Activated CD8-positive, alpha-beta memory T cell treated with anti-CD3 and anti-CD28 coated beads for 48 hours (primary cell): ENCODE measurements at places on chromosomes 1 and 21.

GRCh38 chr1:91777196-91777595 lies 108.8 kb downstream of the TGFBR3 start:
- no peak for DNase-seq

- no peak for DNase-seq
Measured at GRCh38 chr1:111666828-111667227, 47.2 kb downstream of the RAP1A start.

- no peak for DNase-seq
Measured at GRCh38 chr1:234844479-234845031, 234.6 kb upstream of the IRF2BP2 start.

- no peak for DNase-seq
Measured at GRCh38 chr21:23811805-23812204, 1795.5 kb downstream of the MRPL39 start.

DNA sequence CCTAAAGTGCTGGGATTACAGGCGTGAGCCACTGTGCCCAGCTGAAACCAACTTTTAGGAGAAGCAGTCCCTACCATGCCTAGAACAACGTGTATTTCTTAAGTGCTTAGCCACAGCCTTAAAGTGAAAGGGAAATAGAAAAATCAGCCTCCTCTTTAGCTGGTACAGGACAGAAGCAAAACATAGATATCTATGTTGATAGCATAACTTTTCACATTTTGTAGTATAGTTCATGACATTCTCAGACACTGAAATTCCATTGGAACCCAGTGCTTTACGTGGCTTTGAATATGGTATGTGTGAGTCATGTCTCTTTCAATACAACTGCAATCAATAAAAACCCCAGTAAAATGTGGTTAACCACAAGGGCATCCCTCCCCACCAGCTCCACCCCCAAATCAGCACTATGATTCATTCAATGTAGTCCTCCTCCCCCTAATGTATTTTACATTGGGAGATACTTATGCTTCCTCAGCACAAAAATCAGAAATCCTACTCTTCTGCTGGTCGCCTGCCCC lies 32.1 kb downstream of the TGFB2 start:
- DNase-seq = peak; percentile 42

GRCh38 chr1:160007577-160008200 lies 24.1 kb downstream of the PIGM start:
- DNase-seq = no peak

GRCh38 chr1:74470251-74470650 lies 42.2 kb downstream of the LRRC53 start:
- no peak for DNase-seq

GRCh38 chr1:112504001-112504660 lies 4.6 kb upstream of the WNT2B start:
- DNase-seq = no peak

GRCh38 chr1:65163201-65163805 lies 15.3 kb downstream of the AK4 start:
- no peak for DNase-seq

GRCh38 chr1:149967041-149967440 lies 30.4 kb upstream of the MTMR11 start:
- DNase-seq = no peak

DNA sequence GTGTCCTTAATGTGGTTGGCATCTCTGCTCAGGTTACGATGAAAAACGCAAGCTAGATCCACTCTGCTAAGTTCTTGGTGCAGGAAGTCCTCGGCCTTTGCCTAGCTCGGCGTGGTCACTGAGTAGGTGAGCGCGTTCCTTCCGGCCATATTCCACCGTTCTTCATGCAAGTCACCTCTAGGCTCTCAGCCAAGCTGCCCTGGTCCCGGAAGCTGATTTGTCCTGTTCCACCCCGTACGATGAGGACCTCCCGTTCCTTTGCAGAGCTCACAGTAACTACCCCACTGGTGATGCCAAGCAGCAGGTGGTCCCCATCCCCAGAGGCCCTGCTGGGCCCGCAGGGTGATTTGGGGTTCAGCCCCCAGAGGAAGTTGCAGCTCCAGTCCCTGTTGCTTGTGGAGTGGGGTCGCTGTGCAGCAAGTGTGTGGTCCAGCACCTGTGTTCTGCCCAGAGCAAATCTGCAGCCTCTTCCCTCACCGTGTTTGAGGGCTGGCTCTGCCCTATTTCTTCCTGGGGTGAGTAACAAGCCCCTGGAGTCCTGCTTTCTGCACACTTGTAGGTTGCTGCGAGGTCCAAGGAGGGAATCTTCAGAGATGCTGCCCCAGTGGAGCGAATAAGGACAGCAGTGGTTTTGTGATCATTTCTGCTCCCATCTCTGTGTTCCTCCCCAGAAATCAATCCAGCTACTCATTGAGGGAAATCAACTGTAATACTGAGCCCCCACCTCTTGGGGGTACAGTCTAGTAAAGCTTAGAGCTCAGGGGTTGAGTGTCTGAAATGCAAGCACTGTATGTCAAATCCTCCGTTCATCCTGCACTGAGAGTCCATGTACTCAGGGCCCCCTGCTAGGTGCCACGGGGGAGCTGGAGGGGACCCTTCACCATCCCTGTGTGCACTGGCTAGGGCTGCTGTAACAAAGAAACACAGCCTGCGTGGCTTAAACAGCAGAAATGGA lies 2.3 kb downstream of the UMODL1 start:
- DNase-seq = no peak

GRCh38 chr1:206706806-206707366 lies 22.2 kb downstream of the MAPKAPK2 start:
- DNase-seq = no peak

GRCh38 chr1:185680453-185680852 lies 53.7 kb upstream of the HMCN1 start:
- no peak for DNase-seq

DNA sequence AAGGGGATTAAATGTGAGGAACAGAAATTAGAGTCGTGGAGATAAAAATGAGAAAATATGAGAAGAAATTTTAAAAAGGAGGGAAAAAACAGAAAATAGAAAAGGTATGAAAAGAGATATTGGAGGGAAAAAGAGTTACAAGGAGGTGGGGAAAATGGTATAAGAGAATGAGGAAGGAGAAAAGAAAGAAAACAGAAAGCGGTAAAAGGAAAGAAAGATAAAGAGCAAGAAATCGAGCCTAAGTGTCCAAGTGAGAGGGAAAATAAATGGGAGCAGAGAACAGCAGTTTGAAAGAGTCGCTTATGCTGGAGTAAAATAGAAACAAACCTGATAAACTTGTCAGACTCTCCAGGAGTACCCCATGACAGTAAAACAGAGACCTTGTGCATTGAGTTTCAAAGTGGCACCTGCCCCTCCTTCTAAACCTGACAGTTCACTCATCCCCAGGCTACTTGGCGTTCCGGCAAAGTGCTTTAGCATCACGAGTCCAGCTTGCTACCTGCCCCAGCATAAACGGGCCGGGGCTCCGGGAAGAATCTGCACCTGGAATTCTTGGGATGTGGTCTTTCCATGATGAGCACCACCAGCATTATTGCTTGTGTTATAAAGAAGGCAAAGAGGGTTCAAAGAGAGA lies 585 bp downstream of the NEGR1 start:
- no peak for DNase-seq

GRCh38 chr1:182681568-182681912 lies 2.8 kb downstream of the RGS8 start:
- no peak for DNase-seq

- no peak for DNase-seq
Measured at GRCh38 chr1:95023399-95024043, 49.2 kb downstream of the ALG14 start.

DNA sequence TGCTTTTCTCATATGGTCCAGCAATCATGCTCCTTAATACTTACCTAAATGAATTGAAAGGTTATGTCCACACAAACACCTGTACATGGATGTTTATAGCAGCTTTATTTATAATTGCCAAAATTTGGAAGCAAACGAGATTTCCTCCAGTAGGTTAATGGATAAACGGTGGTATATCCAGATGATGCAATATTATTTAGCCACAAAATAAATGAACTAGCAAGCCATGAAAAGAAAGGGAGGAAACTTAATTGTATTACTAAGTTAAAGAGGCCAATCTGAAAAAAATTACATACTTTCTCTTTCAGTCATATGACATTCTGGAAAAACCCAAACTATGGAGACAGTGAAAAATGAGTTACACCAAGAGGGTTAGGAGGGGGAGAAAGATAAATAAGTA lies 76.3 kb upstream of the LRRC7 start:
- DNase-seq = no peak

- no peak for DNase-seq
Measured at GRCh38 chr1:198649232-198649967, 10.6 kb downstream of the PTPRC start.

GRCh38 chr1:102776071-102776470 lies 332.3 kb downstream of the COL11A1 start:
- DNase-seq = no peak

GRCh38 chr21:45900034-45900868 lies 81.3 kb upstream of the COL6A1 start:
- DNase-seq = no peak

DNA sequence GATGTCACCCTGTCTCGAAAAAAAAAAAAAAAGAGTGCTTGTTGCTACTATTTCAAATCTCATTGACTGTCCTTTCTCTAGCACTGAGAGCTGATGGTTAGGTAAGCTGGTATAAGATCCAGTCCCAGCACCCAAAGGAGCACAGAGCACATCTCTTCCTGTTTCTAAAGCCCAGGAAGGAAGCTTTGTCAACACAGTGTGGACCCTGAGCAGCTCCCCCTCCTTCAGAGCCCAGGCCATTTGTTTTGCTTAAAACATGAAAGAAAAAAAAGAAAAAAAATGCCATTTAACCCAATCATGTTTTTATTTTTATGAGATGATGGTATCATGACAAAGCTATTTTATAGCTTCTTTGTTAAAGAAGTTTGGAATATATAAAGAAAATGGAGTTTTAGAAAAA lies 184.1 kb upstream of the DUSP10 start:
- DNase-seq = no peak

- no peak for DNase-seq
Measured at GRCh38 chr1:116357487-116357886, 15.6 kb upstream of the ATP1A1 start.

- DNase-seq = no peak
Measured at GRCh38 chr1:237448042-237448441, 406.1 kb downstream of the RYR2 start.

DNA sequence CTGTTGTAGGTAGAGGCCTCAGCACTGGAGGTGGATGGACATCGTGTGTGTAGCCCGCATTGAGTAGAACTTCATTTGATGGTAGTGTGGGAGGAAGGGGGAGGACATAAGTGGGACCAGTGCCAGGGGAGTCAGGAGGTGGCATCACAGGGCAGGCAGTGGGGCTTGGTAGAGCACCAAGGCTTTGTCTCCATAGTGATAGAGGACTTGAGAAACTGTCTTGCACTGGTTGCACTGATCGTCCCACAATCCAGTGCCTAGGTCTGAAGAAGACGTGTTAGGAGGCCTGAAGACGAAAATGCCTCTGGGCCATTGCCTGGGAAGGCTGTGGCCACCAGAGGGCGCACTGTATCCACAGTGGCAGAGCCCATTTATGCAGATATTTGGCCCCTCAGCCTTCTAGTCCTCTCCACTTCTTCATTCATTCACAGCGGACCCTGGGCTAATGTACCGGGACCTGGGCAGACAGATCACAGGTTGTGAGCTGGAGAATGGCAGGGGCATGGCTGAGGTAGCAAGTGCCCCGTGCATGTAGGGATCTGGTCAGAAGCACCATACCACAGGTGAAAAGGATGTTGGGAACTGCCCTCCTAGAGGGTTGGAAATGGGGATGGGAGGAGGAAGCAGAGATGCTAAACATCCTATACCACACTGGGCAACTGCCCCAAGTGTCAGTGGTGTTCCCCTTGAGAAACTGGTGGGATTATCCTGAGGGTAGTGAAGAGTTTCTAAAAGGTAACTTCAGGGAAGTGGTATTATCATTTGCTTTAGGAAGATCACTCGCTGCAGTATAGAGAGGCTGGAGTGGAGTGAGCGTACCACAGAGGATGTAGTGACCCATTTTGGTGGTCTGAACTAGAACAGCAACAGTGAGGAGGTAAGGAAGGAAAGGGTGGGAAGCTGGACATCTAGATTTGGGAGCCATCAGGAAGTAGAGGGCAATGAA lies 95.3 kb downstream of the PIK3R3 start:
- DNase-seq = peak; percentile 77

GRCh38 chr1:201964261-201964660 lies 9.0 kb downstream of the TIMM17A start:
- no peak for DNase-seq

DNA sequence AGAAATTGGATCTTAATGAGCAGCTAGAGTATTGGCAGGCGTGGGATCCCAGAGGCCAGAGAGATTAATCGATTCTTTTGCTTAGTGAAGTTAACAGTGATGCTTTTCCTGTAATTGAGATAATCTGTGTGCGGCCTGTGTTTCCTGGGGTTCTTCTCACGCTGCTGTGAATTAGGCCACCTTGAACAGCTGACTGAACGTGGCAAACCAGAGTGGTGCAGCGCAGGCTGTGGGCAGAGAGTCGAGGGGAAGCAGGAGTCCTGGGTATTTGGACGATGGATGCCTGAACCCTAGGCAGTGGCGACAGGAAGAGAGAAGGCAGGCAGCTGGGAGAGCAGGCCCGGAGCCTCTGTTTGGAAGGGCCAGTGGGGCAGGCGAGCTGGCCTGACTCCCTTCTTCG lies 51.7 kb downstream of the RYR2 start:
- DNase-seq = no peak

DNA sequence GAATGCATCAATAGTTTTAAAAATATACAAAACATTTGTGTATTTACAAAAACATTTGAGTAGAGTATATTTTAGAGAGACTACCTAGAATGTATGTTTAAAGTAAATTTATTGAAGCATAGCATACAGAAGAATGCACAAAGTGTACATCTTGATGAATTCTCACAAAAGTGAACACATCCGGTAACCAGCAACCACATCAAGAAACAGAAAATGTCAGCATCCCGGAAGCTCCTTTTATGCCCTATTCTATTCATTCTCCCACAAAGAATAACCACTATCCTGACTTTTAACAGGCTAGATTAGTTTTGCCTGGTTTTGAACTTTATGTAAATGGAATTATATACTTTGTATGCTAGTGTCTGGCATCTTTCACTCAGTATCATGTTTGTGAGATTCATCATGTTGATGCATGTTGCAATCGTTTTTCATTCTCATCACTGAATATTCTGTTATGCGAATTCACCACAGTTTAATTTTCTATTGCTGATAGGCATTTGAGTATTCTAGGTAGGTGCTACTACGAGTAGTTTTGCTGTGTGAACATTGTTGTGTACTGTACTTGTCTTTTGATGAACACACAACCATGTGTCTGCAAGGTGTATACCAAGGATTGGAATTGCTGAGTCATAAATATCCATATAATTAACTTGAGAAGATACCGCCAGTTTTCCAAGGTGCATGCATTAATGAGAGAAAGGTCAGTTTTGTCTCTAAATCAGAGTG lies 75.4 kb downstream of the CACHD1 start:
- DNase-seq = no peak

- DNase-seq = no peak
Measured at GRCh38 chr1:204564835-204565234, 48.6 kb downstream of the MDM4 start.

GRCh38 chr1:185610954-185611353 lies 123.2 kb upstream of the HMCN1 start:
- no peak for DNase-seq

DNA sequence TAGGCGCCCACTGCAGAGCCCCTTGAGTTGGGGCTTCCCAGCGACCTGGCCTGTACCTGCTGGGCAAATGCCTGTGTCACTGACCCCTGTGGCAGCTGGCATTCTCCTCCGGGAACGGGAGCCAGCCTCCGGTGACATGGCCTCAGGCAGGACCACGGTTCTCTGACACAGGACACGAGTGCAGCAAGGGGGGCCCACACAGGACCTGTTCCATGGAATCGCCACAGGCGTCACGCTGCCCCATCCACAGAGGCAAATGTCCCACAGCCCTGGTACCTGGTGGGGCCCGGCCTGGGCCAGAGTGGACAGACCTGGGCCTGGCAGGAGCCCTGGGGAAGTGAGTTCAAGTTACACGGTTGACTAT lies 2.6 kb downstream of the ITGB2 start:
- no peak for DNase-seq

- no peak for DNase-seq
Measured at GRCh38 chr21:14353726-14354125, 29.2 kb downstream of the HSPA13 start.
